ENCODE measurements at places on chromosomes 3 and 15. TPM values are rescaled to one million over a fixed set of nuclear protein-coding genes. Genes with fewer than 3 reads are reported as not detected.

Gene MKRN2OS
- not detected for total RNA-seq

Gene AGBL1
- 18.1 TPM for total RNA-seq

Gene ADAMTSL3
- 42.8 TPM for total RNA-seq

DNA sequence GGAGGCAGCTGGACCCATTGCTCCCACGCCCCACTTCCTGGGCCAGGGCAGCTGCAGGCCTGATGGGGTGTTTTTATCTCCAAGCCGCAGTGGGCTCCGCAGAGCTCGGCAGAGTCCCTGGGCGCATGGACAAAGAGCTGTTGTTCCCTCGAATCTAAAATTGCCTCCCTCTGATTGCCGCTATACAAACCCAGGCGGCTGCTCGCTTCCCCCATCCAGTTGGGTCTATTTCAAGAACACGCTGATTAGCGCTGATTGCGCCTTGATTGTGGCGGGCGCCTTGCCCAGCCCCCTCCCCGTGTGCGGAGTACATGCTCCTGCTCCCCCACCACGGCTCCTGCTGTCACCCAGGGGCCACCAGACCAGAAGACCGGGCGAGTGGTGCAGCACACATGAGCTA lies 43.4 kb upstream of the SLC6A1 start:
- H3K36me3 ChIP-seq: no peaks in the 10 kb centered on the region
- no peak overlapping the region for H3K27ac ChIP-seq
- DNase-seq: no peak
- peaks cover 22% of the 10 kb centered on the region for H3K4me1 ChIP-seq

GRCh38 chr3:134312873-134313846 lies 61.1 kb downstream of the AMOTL2 start:
- H3K4me1 ChIP-seq: peaks cover 71% of the 10 kb centered on the region
- no peaks in the 10 kb centered on the region for H3K36me3 ChIP-seq
- peak overlapping the region; percentile 80 for H3K27ac ChIP-seq
- H3K4me3 ChIP-seq: peak overlapping the region; percentile 37

GRCh38 chr3:42188376-42188775 lies 77.6 kb downstream of the CCK start:
- H3K27me3 ChIP-seq: no peaks in the 10 kb centered on the region
- H3K4me3 ChIP-seq: no peak overlapping the region
- H3K36me3 ChIP-seq: peaks cover 67% of the 10 kb centered on the region
- H3K4me1 ChIP-seq: peaks cover 9% of the 10 kb centered on the region
- H3K27ac ChIP-seq: no peak overlapping the region

GRCh38 chr15:30953731-30954378 lies 37.6 kb downstream of the MTMR10 start:
- no peak overlapping the region for H3K27ac ChIP-seq
- peak; percentile 29 for DNase-seq
- peaks cover 4% of the 10 kb centered on the region for H3K4me1 ChIP-seq
- H3K27me3 ChIP-seq: no peaks in the 10 kb centered on the region
- H3K36me3 ChIP-seq: peaks cover 63% of the 10 kb centered on the region
- no peak overlapping the region for H3K4me3 ChIP-seq

DNA sequence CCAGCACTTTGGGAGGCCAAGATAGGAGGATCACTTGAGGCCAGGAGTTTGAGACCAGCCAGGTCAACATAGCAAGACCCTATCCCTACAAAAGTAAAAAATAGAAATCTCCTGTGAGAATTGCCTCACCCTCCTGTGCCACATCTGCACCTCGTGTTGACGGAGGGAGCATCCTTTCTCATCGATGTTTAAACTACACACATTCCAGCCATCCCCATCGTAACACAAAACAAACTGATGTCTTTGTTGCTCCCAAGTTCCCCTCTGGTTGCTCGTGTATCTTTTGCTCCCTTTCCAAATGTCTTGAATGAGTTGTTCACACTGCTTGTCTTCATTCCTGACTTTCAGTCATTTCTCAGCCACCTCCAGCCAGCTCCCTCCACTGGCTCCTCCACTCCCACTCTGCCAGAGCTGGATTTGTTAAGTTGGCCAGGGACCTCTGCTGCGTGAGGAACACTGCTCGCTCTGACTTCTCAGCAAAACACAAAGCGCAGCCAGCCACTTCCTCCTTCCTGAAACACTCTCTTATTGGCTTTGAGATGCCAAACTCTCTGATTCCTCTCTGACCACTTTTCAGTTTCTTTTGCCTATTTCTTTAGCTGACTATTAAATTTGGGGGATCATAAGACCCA lies 53.6 kb upstream of the ATP13A3 start:
- no peaks in the 10 kb centered on the region for H3K27me3 ChIP-seq
- no peaks in the 10 kb centered on the region for H3K36me3 ChIP-seq
- H3K4me3 ChIP-seq: no peak overlapping the region
- H3K4me1 ChIP-seq: peaks cover 13% of the 10 kb centered on the region

- H3K4me3 ChIP-seq: no peak overlapping the region
- H3K27ac ChIP-seq: no peak overlapping the region
- H3K36me3 ChIP-seq: no peaks in the 10 kb centered on the region
- no peaks in the 10 kb centered on the region for H3K4me1 ChIP-seq
- no peaks in the 10 kb centered on the region for H3K27me3 ChIP-seq
- no peak for DNase-seq
Measured at GRCh38 chr3:2950159-2950558, 160.0 kb downstream of the IL5RA start.

DNA sequence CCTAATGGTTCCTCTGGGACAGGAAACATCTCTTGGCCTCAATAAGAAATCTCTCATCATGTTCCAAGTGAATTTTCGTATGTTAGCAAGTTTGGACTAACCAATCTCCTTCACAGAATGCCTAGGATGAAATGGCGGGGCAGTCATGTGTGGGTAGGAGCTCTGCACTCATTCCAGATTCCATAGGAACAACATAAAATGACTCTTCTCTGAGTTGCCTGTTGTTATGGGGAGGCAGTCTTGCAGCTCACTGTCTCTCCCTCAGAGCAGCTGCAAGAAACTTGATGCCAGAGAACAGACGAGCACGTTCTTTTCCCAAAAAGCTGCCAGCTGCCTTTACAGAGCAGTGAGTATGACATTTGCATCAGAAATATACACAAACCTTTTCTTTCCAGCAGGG lies 34.1 kb downstream of the SPATA12 start:
- peaks cover 40% of the 10 kb centered on the region for H3K36me3 ChIP-seq
- H3K4me3 ChIP-seq: no peak overlapping the region
- peaks cover 54% of the 10 kb centered on the region for H3K4me1 ChIP-seq
- no peaks in the 10 kb centered on the region for H3K27me3 ChIP-seq

Data from muscle of leg (tissue), 16 donors.